ENCODE measurements at places on chromosomes 7 and 10.

DNA sequence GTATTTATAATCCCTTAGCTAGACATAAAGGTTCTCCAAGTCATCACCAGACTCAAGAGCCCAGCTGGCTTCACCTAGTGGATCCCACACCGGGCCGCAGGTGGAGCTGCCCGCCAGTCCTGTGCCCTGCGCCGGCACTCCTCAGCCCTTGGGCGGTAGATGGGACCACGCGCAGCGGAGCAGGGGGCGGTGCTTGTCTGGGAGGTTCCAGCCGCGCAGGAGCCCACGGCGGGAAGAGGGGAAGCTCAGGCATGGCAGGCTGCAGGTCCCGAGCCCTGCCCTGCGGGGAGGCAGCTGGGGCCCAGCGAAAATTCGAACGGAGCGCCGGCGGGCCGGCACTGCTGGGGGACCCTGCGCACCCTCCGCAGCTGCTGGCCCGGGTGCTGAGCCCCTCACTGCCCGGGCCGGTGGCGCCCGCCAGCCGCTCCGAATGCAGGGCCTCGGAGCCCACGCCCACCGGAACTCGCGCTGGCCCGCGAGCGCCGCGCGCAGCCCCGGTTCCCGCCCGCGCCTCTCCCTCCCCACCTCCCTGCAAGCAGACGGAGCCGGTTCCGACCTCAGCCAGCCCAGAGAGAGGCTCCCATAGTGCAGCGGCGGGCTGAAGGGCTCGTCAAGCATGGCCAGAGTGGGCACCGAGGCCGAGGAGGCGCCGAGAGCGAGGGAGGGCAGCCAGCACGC, 675.6 kb downstream of the REEP3 start:
- no peak for DNase-seq

DNA sequence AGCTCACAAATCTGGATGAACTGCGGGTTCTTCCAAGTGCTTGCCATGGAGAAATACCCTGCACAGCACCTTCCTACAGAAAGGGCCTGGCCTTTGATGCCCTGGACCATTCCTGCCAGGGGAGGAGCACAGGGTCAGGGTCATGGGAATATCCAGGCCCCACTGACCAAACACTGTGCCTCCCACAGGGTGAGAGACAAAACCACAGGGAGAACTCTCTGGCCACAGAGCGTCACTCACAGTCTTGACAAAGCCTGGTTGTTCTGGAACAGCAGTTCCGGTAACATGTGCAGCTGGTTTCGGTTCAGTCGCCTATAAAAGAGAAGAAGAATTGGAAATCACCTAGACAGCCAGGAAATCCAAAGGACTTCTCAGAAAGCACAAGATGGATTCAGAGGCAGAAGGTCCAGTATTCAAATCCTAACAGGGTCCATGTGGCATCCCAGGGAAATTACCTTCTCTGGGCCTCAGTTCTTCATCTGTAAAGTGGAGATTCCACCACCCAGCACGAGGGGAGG, 28.1 kb downstream of the SLIT1 start:
- DNase-seq = no peak

DNA sequence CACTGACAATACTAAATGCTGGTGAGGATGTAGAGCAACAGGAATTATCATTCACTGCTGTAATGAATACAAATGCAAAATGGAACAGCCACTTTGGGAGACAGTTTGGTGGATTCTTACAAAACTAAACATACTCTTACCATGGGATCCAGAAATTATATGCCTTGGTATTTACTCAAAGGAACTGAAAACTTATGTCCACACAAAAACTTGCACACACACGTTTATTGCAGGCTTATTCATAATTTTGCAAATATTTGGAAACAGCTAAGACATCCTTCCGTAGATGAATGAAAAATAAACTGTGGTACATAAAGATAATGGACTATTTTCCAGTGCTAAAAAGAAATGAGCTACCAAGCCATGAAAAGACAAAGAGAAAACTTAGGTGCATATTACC, 69.6 kb downstream of the SEM1 start:
- no peak for DNase-seq

DNA sequence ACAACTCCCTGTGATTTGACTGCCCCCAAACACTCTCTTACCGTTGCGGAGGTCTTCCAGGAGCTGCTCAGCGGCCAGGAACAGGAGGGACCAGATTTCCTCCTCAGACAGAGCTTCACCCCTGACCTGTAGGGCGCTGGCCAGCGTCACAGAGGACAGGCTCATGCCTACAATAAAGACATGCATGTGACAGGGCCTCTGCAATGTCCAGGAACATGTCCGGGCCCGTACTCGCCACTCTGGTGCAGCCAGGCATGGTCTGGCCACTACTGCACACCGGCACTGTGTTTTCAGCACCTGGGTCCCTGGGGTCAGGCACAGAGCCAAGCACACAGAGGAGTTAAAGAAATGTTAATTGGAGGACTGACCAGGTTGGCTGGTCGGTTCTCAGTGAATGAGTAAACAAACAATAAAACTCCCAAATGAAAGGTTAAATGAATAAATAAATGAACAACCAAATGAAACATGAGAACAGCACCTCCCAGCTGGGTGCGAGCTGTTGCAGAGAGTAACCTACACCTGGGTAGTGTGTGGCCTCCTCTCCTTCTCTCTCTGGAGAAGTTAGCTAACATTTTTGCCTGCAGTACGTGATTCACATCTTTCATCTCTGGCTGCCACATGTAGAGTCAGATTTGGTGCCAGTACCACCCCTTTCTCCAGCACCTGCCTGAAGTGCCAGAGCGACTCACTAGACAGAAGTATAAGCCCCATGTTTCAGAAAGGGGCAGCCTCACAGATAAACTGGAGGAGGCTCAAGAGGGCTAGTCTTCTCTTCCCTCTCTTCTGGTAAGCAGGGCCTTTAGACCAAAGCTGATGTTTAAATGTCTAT, 22.8 kb downstream of the FRMPD2 start:
- DNase-seq = no peak

GRCh38 chr10:101028446-101029337, 2.2 kb downstream of the PDZD7 start:
- DNase-seq = no peak

DNA sequence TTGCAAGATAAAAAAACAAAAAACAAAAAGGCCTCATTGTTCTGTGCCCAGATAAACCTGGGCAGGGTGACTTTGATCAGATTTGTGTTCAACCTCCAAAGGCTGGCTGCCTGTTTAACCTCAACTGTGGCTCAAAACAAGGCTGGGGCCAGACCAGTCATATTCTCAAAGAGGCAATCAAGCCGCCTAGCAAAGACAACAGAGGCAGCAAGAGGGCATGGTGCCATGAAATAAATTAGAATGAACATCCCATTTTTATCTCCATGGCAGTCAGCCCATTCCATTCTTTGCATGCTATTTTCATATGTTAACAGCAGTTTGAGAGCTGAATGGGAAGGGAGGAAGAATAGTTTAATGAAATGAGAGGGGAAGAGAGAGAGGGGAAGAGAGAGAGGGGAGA, 1150.3 kb downstream of the TYW1 start:
- DNase-seq = no peak

All from uterus (tissue), 4 donors.